Activated CD4-positive, alpha-beta T cell treated with anti-CD3 and anti-CD28 coated beads for 24 hours (primary cell): ENCODE measurements at places on chromosomes 7 and 10.

DNA sequence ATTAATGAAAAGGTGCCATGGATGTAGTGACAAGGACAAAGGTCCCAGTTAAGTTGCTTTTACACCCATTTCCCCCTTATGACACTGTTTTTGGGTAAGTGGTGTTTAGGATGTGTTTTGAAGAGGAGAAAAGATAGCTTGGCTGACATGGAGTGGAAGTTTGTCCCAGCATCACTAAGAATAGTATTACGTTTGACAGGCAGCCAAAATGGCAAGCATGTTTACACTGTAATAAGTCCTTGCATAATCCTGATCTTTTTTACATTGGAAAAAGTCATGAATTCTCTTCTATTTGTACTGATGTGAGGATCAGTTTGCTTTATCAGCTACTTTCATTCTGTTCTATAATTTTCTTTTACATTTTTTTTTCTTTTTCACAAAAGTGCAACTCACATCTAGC lies 137.8 kb downstream of the CHRM2 start:
- DNase-seq: no peak

DNA sequence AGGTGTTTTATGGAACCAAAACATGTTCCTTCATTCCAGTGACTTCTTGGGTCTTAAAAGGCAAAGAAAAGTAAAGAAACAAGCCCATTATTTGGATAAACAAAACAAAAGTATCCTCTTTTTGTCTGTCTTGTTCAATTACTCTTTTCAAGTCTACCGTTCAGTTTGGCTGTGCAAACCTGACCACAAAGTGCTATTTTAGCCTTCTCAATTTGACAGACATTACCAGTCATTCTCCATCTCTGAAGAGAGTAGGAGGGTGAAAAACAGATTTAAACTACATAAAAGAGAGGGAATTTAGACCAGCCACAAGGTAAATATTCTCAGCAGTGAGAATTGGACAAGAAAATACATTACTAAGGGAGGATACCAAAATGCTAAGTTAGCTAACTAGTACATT lies 145.2 kb downstream of the GRM3 start:
- DNase-seq: no peak

GRCh38 chr10:123464430-123465323 lies 201.5 kb upstream of the GPR26 start:
- no peak for DNase-seq

DNA sequence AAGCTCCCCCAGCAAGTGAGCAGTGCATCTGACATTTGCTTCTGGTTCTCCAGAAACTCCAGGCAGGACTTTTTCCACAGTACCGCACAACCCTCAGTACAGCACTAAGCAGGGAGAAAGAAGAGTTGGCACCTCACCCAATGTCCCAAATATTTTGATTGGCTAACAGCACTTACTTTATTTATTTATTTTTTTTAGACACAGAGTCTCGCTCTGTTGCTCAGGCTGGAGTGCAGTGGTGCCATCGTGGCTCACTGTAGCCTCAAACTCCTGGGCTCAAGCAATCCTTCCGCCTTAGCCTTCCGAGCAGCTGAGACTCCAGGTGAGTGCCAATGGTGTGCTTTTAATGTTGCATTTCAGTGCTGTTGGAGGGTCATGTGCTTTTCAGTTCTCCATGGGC lies 200.3 kb upstream of the ZMIZ1 start:
- DNase-seq: no peak

- no peak for DNase-seq
Measured at GRCh38 chr7:129790136-129790535, 162.6 kb downstream of the UBE2H start.

- no peak for DNase-seq
Measured at GRCh38 chr10:52099026-52099600, 215.0 kb upstream of the DKK1 start.

DNA sequence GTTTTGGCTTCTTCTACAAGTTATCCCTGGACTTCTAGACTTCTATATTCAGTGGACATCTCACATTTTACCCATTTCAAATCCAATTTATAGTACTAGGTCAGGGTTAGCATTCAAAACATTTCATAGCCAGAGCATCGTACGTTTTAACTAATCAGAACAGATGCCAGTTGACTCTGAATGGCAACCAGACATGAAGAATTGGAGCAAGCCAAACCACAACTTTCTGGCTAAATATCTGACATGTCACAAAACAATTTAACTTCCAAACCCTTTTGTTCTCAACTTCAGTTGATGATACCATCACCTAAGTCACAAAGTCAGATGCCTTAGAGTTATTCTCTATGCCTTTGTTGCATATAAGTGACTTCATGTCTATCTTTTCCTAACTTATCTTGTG lies 1105.7 kb downstream of the XPNPEP1 start:
- DNase-seq: no peak

DNA sequence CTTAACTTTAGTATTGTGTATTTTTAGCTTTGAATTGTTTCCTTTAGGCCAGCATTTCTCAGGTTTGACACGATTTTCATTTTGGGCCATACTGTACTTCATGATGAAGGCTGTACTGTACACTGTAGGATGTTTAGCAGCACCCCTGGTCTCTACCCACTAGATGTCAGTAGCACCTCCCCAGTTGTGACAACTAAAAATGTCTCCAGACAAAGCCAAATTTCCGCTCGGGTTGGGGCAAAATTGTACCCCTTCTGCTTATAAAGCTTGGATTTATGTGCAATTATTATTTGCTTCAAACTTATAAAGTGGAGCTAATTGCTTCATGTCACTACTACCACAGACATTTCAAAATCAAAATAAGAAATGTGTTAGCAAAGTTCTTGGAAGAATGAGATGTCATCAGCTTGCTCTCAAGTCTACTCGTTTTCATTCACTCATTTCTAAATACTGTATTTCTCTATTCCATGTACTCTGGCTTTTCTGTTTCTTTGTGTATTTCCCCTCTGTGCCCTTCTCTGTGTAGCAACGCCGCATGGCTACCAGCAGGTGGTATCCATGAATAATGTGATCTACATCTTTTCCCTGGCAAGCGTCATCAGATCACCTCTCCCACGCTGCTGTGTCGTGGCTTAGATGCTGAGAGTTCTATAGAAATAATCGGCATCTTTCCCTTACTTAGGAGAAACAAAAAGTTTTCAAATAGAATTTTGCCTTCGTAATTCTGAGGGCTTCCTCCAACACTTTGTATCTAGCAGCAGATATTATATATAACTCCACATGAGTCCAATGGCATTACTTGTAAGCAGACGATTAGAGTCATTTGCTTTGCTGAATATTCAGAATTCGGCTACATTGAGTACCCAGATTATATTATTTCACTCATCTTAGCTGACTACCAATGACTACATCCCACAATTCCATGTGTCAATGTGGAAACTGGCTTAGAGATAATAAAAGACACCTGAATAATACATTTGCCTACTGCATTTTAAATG lies 47.8 kb upstream of the CALCR start:
- DNase-seq: no peak

DNA sequence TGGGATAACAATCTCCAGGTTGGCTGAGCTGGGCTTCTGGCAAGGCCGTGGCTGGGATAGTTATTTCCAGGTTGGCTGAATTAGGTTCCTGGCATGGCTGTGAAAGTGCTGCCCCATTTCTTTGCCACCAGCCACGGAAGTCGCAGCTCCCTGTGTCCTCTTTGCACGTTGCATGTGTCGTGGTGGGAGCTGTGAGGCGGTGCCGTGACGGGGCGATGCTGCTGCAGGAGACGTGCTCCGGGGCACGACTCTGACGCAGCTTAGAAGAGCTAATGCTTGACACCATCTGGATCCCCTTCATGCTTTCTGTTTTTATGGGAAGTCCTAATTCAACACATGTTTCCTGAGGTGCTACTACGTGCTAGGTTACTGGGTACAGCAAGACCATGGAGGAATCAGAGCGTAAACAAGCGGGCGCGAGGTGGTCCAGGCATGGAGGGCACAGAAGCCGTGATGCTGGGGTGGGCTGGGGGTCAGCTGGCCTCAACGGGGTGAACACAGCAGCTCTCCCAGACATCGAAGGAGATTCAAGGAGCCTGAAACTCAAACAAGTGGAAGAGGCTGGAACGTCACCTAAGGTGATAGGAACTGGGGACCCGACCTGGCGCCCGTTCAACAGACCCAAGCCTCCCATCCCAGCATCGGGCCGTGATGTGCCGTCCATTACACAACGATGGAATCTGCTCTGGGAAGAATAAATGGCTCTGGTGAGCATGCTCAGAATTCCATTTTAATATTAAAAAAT lies 407.1 kb downstream of the DNAJB6 start:
- no peak for DNase-seq

GRCh38 chr10:77877441-77878344 lies 48.9 kb downstream of the DLG5 start:
- DNase-seq: no peak
